ENCODE measurements at places on chromosomes 7 and 10.

DNA sequence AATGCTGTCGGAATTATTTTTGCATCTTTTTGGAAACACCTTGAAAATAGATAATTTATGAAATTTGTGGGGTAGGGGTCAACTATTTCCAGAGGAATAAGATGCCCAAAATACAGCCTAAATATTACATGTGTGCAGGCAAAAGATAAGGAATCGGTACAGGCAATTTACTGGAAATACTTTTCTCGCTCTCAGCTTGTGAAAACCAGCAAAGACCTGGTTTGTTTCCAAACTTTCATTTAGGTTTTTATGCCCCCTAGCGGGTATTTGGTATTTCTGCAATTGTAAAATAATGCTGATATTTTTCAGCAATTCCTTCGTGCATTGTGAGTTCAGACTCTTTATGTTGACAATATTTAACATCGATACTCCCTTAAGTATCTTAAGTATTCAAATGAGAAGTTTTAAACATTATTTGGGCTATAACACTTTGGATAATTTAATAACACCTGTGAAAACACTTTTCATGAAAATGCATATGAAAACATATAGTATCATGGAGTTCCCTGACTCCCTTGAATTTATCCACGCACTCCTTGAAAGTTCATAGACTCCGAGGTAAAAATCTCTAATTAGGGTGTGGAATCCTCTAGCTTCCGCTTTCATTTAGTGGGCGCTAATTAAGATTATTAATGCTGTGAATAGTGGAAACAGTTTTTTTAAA is 132.4 kb downstream of the TSPAN12 start:
- no peak for DNase-seq

DNA sequence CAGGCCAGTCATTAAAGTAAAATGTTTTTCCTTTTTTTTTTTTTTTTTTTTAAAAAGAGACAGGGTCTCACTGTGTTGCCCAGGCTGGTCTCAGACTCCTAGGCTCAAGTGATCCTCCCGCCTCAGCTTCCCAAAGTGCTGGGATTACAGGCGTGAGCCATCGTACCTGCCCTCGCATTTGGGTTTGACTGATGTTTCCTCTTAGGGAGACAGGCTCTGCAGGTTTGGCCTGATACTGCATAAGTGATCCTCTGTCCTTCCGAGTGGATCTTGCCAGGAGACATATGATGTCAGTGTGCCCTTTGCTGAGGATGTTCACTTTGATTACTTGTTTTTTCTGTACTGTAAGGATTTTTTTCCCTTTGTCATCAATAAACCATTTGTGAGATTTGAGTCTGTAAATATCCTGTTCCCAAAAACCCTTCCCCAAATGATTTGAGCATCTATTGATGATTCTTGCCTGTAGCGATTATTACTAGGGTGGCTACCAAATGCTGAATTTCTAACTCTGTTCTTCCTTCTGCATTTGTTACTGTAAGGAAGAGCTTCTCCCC is 19.7 kb downstream of the LIMK1 start:
- no peak for DNase-seq

DNA sequence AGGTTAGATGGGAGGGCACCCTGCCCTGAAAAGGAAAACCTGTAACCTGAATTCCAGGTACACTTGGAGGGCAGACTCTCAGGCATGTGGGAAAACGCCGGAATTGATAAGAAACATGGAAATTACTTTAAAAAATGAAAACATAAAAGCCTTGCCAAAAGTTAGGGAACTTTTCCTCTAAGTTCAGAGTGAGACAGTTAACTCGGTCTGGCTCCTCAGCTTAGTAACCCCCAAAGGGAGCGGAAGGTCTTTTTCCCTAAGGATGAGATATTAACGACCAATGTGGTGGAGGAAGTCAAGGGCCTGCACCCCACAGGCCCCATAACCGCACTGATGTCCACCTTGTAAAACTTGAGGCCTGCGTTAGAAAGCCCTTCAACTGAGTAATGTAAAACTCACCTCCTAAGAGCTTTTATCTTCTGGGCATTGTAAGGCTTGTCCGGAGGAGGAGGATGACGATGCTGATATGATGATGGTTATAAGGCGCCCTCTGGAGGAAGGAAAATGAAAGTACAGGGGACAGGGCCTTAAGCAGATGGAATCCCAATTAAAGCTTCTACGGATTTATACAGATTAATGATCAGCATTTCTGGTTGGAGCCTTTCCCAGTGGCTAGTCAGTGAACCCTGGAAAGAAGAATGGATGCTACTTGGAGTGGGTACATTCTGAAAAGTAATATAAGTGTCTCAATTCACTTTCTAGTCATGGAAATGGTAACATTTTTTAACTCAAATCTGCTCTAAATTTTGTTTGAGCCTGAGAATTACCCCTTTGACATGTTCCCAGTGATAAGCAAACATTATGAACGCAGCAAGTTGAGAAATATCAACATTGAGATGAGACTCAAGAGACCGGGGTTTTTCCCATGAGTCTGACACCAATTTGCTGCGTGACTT is 694 bp downstream of the COL1A2 start:
- peak; percentile 12 for DNase-seq

- DNase-seq: no peak
Measured at GRCh38 chr7:91644256-91644655, 236.2 kb downstream of the MTERF1 start.

GRCh38 chr10:130193493-130194193 is 57.5 kb downstream of the GLRX3 start:
- DNase-seq: no peak

- no peak for DNase-seq
Measured at GRCh38 chr10:124588736-124589490, 127.3 kb downstream of the LHPP start.

GRCh38 chr10:99984211-99985034 is 25.3 kb downstream of the DNMBP start:
- DNase-seq: no peak

GRCh38 chr7:29362380-29362779 is 167.8 kb downstream of the CHN2 start:
- no peak for DNase-seq

- no peak for DNase-seq
Measured at GRCh38 chr10:30398193-30398592, 35.8 kb upstream of the MAP3K8 start.

DNA sequence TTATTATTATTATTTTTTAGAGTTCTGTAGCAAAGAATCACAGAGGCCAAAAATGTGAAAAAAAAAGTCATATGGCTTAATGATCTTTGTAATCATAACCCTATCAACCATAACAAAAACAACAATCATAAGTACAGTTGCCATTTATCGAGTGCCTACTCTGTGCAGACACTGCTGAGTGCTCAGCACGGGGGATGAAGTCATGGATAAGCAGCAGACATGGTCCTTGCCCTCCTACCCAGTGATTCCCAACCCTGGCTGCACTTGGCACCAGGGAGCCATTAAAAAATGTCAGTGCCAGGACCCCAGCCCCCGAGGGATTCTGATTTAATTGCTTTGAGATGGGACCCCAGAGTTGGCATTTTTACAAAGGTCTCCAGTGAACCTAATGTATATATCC is 38.2 kb downstream of the ENTPD1 start:
- no peak for DNase-seq

- DNase-seq: no peak
Measured at GRCh38 chr7:127390186-127390816, 2.2 kb downstream of the ZNF800 start.
